ENCODE measurements at places on chromosomes 6 and 20.

- DNase-seq: no peak
Observed at GRCh38 chr6:78771586-78771985, 95.8 kb upstream of the IRAK1BP1 start.

DNA sequence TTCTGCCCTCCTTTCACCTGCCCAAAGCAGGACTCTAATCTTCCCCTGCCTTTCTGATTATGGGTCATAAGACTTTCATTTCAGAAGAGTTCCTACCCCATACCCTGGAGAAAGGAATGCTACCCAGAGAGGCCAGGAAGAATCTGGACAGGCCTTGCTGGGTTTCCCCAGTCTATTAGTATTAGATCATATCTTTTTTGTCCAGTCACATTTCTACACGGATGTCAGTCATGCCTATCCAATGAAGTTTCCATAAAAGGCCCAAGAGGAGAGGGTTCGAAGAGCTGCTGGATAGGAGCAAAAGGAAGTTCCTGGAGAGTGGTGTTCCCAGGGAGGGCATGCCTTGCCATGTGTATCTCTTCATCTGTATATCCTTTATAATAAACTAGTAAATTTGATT is 3.2 kb downstream of the POLH start:
- DNase-seq: no peak

- DNase-seq: no peak
Observed at GRCh38 chr6:161290751-161291150, 16.9 kb upstream of the AGPAT4 start.

GRCh38 chr20:58268421-58268821 is 40.0 kb upstream of the ANKRD60 start:
- DNase-seq: no peak
